Right ventricle myocardium superior (tissue), 1 donor: ENCODE measurements at places on chromosomes 4 and X.

- DNase-seq, result no peak
Observed at GRCh38 chr4:181150191-181150590, 1093.0 kb upstream of the TENM3 start.

- no peak for DNase-seq
Observed at GRCh38 chr4:31613946-31614623, 893.9 kb downstream of the PCDH7 start.

- DNase-seq, result peak; percentile 54
Observed at GRCh38 chr4:13988353-13989305, 361.1 kb upstream of the BOD1L1 start.

DNA sequence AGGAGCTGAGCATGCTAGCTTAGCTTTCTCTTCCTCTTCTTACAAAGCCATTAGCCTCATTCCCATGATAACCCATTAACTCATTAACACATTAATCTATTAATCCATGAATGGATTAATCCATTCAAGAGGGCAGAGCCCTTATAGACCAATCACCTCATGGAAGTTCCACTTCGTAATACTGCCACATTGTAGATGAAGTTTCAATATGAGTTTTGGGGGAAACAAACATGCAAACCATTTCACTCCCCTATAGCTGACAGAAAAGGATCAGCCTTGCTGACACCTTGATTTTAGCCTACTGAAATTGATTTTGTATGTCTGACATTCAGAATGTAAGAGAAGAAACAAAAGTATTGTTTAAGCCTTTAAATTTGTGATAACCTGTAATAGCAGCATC lies 251.8 kb upstream of the GALNTL6 start:
- DNase-seq, result no peak

- DNase-seq, result no peak
Observed at GRCh38 chrX:118570209-118570608, 74.6 kb downstream of the DOCK11 start.

GRCh38 chr4:123554801-123555232 lies 158.2 kb downstream of the SPRY1 start:
- no peak for DNase-seq

DNA sequence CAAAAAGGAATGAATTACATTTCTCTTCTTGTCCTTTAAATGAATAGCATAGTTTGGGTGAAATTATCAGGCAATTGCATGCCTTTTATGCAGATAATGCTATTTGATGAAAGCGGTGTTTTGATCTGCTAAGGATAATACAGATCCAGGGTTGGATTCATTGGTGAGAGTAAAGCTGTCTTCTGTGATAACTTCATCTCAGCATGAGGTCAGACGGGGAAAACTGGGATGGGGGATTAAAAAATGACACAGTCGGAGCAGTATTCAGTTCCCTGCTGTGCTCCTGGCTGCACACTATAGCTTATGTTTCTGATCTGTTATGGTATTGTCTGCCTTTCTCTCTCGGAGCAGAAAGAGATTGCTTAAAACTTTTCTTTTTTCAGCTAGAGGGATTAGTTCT lies 105.9 kb upstream of the TENM3 start:
- no peak for DNase-seq

DNA sequence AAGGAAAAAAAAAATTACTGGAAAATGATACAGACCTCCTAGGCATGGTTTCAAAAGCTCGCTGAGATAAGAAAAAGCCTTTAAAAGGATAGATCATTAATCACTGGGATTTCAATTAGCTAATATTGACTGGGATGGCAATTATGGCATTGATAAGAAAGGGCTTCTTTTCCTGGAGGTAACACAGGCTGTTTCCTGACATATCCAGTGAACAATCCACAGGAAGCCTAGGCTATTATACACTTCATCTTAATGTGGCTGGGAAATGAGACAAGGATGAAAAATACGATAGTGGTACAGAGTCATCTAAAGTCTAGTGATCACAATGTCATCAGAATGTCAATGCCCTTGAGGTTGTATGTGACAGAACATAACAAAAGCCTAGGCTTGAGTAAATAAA lies 1579.3 kb downstream of the C4orf33 start:
- DNase-seq, result no peak

DNA sequence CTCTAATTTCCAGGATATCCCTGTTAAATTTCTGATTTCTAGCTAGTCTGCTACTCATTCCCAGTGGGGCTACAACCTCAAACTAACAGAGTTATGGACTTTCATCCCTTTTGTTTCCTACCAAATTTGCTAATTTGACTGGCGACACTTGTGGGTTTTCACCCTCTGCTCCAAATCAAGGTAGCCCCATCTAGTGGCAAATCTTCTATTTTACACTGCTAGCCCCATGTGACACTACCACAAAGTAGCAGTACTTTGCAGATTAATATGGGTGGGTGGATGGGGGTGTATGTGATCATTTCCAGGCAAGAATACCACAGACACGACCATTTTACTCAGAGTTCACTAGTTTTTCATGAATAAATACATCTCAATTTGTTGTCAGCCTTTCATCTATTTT lies 150.3 kb downstream of the MSL3 start:
- DNase-seq, result no peak

DNA sequence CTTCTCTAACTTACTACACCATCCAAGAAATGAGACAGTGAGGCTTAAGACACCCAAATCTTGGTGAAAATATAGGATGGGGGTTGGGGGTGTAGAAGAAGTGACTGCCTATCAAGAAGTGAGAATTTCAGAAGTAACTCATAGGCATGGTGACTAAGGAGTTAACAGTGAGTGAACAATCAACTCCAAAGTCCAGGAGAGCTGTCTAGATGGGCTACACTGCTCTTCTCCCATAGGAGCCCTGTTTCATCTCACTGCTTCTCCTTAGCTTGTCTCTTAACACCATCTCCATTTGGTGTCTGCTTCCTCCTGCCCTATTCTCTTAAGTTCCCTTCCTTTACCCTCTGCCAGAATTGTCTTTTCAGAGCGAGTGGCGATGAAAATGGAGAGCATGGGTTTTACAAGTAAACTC lies 22.7 kb downstream of the FABP2 start:
- DNase-seq, result no peak

DNA sequence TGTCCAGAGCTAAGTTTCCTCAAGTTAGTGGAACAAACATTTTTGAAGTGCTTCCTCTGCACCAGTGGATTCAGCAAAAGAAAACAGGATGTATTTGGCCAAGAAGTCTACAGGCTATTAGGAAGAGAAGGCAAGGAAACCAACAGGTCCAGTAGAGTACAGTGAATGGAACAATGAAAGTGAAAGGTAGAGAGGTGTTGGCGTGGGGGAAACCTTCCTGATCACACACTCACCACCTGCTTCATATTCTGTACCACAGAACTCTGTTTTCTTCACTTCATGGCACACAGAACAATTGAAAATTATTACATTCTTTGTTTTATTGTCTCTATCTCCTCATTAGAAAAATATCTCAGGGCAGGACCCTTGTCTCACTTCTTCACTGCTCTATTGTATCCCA lies 417.4 kb upstream of the FMR1 start:
- no peak for DNase-seq

GRCh38 chrX:92247076-92247475 lies 467.9 kb downstream of the PCDH11X start:
- DNase-seq, result no peak
